Foreskin keratinocyte (primary cell): ENCODE measurements at places on chromosomes 6 and 20.

DNA sequence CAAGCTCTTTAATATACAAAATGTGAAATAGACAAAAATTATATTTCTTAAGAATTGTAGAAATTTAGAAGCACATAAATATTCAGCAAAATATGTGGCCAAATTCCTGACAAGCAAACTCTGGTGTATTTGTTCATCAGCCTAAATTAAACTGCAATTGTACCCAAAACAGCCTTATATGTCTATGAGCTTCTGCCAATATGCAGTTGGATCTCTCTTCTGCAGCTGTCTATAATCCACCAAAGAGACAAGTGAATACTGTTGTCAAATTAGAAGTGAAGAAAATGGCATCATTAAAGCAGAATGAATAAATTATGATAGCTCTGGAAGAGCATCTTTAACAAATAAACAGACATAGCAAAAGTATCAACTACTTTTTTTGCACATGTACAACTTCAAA lies 755.7 kb downstream of the GRIK2 start:
- no peak for DNase-seq

DNA sequence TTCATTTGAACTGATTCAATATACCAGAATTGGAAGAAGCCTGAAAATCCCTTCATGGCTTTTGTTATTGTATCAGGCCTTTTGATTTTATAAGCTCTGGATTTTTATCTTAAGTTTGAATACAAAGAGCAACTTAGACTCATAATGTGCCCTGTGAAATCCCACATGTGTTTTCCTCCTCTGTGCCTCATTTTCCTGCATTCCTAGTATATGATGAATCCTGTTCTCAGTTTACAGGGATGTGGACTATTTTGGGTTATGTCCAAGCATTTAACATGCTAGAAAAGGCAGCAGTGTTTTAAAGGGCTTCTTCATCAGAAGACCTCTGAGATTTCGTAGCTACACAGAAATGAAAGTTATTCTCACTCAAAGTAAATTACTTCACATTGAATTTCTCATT lies 455.0 kb downstream of the RFPL4B start:
- DNase-seq = peak; percentile 42

DNA sequence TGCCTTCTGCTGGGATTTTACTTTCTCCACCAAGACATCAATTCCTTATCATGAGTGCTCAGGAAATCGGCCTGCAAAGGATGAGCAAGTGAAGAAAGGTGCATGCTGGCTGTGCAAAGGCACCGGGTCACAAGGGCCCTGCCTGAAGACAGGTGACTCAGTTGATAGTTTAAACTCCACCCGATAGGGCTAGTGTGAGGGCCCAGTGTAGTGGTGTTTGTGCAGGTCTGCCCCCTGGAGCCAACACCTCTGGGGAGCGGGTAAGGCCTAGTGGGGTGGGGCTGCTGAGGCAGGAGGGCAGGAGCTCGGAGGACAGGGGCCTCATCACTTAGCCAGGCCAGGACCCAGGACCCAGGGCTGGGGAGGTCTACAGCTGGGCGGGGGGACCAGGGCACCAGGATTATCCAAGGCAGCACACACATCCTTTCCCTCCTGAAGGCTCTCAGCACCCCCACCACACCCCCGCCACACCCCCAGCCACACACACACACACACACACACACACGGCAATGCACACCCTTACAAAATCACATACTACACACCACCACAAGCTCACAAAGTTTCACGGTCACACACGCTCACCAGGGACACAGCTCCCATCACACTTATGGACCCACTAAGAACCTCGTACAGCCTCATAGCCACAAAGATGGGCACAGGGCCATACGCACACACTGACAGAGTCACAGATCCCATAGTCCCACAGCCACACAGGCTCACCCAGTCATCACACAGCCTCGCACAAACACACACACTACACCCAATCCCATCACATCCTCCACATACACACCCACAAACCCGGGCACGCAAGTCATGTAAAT lies 75.4 kb downstream of the GRM4 start:
- DNase-seq = no peak

DNA sequence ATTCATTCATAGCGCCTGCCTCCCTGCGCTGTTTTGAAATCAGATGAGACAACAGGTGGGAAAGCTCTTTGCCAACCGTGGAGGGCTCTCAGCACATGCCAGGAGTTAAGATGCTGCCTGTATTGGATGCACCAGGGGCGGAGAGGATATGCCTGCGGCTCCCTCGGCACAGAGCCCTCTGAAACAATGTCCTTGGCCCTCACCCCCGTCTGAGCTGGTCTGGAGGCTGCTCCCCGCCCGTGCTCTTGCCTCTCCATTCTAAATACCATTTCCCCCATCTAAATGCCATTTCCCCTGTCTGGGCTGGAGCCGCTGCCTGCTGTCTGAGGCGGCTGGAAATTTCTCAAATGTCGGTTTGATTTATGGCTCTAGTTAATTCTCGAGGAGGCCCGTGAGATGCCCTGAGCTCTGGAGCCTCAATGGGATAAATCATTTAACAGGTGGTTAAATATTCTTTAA lies 50.8 kb upstream of the MLN start:
- DNase-seq = no peak

- DNase-seq = peak; percentile 35
These were observed 72.2 kb downstream of the RWDD2A start for GRCh38 chr6:83265384-83265783.

- DNase-seq = peak; percentile 48
These were observed 511.8 kb upstream of the JARID2 start for GRCh38 chr6:14734052-14734415.

DNA sequence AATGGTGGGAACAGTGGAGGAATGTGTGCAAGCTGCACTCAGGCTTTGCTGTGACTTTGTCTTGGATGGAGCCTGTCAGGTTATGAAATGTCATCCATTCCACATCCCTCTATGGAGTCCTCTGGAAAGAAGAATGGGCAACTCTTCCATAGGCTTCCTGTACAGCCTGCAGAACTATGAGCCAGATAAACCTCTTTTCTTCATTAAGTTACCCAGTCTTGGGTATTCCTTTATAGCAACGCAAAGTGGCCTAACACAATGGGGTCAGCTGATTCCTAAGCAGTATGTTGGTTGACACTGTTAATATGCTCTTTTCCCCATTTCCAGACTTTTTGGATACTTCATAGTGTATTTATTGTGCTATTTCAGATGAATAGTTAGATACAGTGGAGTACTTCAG lies 75.8 kb upstream of the IYD start:
- no peak for DNase-seq

GRCh38 chr20:40309731-40310130 lies 379.3 kb downstream of the MAFB start:
- no peak for DNase-seq

DNA sequence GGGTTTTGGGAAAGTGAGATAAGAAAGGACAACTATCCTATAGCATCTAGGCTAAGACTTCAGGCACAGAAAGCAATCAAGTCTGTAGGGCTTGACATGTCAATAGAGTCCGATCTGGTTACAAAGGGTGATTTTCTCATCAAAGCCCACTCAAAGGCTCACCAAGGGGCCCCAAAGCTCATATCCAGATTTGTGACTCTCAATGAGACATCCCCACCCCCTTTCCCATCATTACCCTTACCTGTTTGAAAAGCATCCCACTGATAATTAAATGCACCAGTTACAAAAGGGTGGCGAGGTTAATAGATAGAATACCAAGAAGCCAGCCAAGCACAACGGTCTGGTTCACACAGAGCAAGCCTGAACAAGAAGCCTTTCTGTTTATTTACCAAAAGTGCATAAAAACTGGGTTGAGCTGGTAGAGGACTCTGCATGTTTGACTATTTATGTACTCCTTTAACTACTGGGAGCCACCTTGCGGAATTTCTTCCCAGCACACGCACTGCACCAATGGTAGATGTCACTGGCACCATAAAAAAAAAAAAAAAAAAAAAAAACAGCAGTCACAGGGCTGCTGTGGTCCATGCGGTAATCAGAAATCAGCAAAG lies 6.1 kb downstream of the JAG1 start:
- DNase-seq = no peak

- no peak for DNase-seq
These were observed 311.0 kb upstream of the PRDM1 start for GRCh38 chr6:105775095-105775494.

DNA sequence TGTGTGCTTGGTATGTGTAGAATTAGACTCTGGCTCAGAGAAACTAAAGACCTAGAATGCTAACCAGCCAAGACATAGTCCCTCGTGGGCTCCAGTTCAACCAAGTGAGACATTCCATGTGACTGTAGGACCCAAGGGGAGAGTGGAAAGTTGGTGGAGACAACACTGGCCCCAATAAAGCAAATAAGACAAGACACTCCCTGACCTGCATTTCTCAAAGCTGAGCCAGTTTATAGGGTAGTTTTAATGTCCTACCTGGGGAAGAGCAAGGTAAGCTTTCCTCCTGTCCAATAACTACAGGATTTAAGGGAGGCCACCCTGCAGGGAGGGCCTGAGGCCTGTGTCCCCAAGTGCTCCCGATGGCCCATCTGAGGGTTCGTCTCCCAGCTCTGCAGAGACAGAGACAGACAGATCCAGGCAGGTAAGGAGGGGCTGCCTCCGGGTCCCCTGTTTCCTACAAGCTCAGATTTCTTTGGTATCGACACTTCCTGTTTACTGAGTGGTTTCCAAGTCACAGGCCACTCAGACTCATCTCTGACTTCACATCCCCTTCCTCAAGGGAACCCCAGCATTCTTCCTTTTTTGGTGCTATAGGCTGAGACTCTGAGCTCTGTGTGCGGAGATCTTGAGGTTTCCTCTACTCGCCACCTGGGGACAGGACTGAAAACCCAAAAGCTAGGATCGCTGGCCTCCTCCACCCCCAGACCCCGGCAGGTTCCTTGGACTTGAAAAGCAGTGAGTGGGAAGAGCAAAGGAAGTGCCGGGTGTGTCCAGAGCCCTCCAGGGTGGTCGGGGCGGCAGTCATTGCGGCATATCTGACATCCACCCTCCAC lies 92.4 kb downstream of the PRND start:
- no peak for DNase-seq

DNA sequence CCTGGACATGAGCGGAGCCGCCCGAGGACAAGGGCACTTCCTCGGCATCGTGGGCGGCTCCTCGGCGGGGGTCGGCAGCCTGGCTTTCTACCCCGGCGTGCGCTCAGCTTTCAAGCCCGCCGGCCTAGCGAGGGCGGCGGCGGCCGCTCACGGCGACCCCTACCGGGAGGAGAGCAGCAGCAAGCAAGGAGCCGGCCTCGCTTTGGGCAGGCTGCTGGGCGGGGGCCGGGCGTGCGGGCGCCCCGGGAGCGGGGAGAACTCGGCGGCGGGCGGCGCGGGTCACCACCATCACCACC lies 6.7 kb downstream of the PRDM13 start:
- DNase-seq = no peak

DNA sequence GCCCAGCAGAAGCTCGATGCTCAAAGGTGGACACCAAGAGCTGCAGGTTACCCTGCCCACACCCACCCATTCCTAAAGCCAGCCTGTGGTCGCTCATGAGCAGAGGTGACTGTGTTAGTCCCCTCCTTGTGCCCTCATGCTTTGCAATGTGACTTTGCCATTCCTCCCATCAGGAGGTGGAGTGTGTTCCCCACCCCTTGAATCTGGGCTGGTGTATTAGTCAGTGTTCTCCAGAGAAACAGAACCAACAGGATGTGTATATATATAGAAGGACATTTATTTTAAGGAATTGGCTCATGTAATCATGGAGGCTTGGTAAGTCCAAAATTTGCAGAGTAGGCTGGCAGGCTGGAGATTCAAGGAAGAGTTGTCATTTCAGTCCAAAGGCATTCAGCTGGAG lies 54.4 kb upstream of the RNF24 start:
- DNase-seq = peak; percentile 41
